ENCODE measurements at places on chromosomes 5 and 9.

GRCh38 chr9:15697446-15697851, 144.6 kb downstream of the CCDC171 start:
- no peak for ATAC-seq

DNA sequence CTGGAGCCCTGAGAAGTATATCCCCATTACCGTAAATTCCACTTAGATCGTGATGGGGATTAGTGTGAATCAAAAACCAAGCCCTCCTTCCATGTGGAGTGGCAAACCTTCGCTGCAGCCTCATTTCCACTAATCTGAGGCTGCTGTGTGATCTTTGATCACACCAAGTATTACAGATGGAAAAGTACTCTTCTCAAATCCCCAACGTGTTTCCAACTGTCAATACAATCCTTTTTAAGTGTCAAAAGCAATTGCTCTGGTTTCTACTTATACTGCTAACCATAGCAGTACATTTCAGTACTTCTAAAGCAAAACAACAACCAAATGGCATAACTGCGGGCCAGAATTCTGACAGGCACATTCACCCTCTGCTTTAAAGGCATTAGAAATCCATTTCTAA, 307.7 kb upstream of the ADAMTS16 start:
- ATAC-seq: no peak

- ATAC-seq: no peak
These were observed 23.9 kb upstream of the TERT start for GRCh38 chr5:1318659-1319251.

- ATAC-seq: peak; percentile 38
These were observed 161.6 kb downstream of the BNC2 start for GRCh38 chr9:16708656-16709435.

- no peak for ATAC-seq
These were observed 38.6 kb downstream of the SH3RF2 start for GRCh38 chr5:145975001-145975360.

GRCh38 chr5:5576744-5577143, 154.3 kb downstream of the ICE1 start:
- ATAC-seq: no peak

GRCh38 chr9:98488571-98489312, 220.0 kb downstream of the GABBR2 start:
- peak; percentile 94 for ATAC-seq

DNA sequence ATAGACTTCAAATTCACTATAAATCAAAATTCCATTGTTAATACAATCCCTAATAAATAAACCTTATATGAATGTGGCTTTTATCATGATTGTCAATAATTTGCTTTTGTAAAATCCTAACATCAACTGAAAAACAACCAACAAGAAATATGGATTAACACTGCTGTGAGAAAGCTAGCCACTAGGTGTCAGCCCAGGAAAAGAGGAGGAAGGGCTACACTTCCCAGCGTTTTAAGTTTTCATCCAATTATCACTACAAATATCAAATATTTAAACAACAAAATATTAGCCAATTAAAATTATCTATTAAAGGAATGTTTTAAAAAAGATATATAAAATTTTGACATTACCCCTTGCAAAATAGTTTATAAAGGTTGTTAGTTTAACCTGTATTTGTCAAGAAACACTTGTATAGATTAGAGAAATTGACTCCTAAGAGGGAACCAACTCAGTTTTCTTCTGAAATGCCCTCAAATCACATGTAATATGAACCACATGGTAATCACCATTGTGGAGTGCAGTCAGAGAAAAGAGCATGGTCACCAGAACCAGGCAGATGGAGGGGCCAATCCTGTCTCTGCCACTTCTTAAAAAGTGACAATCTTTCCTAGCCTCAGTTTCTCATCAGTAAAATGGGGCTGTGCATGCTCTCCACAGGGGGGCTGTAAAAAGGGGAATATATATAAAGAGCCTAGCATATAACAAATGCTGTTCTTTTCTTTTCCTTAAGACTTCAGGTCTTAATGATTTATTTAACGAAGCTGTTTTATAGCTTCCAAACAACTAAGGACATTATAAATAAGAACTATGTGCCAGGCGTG, 188.2 kb downstream of the CRB2 start:
- ATAC-seq: peak; percentile 41

DNA sequence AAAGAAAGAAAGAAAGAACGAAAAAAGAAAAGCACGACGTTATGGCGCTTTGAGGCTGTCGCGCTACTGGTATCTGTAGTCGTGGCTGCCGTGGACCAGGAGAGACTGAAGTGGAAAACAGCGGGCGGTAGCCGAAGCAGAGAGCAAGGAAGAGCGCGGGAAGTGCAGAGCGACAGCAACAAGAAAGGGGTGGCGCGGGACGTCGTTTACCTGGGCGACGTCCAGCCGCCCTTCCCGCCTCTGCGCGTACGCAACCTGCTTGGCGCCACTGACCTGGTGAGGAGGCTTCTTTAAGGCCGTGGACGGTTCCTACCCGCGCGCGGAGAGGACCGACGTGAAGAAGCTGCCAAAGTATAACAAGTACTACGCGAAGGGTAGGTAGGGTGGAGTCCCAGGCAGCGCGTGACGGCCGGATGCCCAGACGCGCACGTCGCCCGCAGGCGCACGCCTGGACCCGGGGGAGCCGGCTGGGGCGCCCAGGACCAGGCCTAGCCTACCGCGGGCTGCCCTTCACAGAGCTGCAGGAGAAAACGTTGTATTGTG, 15.4 kb downstream of the CCL28 start:
- ATAC-seq: peak; percentile 88

GRCh38 chr5:156587012-156587411, 260.0 kb downstream of the SGCD start:
- ATAC-seq: no peak

- ATAC-seq: no peak
These were observed 284.7 kb downstream of the SMARCA2 start for GRCh38 chr9:2299843-2300205.

- ATAC-seq: no peak
These were observed 98.2 kb downstream of the CETN3 start for GRCh38 chr5:90311401-90311800.

- no peak for ATAC-seq
These were observed 318.0 kb downstream of the ACTL7B start for GRCh38 chr9:108537756-108538155.

DNA sequence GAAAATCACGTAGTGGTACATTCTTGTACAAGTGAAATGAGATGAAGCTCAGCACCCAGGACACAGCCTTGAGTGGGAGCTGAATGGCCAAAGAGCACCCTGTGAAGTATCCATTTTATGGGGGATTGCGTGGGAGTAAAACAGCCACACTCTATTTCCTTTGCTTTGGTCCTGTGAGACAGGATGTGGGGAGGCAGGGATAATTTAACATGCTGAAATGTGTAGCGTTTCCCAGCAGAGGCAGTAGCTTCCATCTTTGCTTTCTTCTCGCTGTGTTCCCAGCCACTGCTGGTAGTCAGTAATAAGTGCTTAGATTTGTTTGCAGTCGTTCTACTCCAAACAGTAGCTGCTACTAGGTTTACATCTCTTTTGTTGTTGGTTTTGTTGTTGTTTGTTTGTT, 4.4 kb downstream of the IL31RA start:
- no peak for ATAC-seq

DNA sequence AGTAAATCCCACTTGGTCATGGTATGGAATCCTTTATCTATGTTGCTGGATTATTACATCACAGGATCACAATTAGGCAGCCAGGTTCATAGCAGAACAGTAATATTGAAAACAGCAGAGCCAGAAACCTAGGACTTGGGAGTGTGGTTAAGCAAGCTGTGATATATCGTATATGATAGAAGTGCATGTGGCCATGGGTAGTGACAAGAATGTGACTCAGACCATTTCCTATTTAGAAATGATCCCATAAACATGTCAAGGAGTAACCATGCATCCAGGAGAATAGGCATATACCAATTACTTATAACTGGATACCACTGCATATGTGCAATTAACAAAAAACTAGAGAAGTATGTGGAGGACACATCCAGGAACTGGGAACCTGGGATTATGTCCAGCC, 31.2 kb downstream of the AMBP start:
- peak; percentile 24 for ATAC-seq

DNA sequence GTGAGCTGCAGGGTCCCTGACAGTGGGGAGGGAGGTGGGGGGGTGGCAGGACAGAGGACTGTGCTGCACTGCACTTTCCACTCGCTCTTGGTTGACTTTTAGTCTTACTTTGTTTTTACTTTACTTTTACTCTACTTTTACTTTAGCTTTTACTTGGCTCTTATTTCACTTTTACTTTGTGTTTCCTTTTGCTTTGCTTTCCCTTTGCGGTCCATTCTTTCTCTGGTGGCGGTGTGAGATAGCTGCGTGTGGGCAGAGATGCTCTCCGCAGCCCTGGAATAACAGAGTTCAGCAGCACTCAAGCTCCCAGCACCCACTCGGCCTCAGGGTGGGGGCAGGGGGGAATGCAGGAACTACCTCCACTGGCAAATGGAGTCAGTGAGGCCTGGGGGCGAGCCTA, 4.7 kb downstream of the AK8 start:
- no peak for ATAC-seq

DNA sequence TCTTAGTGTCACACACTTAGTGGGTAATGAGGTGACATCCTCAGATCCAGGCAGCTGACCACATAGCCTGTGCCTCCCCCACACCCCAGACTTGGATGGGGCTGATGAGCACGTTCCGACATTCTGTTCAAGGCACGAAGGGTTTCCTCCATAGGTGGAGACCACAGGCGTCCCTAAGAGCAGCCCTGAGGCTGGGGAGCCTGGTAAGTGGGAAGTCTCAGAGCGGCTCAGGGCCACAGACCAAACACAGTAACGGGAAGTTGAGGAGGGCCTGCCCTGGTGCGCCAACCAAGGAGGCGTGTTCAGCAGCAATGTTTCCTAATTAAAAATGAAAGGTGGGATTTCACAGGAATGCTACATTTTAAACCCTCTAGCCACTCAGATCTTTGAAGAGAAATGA, 102.3 kb upstream of the PHYKPL start:
- no peak for ATAC-seq

DNA sequence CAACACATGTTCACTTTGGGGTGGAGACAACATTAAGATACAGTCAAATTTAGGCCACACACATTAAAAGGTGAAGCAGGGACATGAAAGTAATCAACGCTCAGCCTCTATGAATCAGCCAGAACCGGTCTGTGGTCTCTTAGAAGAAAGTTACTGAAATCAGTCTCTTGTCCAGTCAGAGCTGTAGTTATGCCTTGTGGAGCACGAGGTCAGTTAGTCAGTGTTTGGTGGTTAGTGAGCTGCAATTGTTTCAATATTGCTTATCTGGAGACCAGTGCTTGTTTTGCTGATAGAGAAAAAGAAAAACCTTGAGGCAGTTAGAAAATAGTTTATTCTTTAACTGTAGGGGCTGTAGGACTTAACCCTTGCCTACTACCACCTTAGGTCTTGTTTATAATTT, 157.8 kb upstream of the RASEF start:
- ATAC-seq: peak; percentile 38

- ATAC-seq: no peak
These were observed 9.1 kb upstream of the DAB2 start for GRCh38 chr5:39433848-39434247.

DNA sequence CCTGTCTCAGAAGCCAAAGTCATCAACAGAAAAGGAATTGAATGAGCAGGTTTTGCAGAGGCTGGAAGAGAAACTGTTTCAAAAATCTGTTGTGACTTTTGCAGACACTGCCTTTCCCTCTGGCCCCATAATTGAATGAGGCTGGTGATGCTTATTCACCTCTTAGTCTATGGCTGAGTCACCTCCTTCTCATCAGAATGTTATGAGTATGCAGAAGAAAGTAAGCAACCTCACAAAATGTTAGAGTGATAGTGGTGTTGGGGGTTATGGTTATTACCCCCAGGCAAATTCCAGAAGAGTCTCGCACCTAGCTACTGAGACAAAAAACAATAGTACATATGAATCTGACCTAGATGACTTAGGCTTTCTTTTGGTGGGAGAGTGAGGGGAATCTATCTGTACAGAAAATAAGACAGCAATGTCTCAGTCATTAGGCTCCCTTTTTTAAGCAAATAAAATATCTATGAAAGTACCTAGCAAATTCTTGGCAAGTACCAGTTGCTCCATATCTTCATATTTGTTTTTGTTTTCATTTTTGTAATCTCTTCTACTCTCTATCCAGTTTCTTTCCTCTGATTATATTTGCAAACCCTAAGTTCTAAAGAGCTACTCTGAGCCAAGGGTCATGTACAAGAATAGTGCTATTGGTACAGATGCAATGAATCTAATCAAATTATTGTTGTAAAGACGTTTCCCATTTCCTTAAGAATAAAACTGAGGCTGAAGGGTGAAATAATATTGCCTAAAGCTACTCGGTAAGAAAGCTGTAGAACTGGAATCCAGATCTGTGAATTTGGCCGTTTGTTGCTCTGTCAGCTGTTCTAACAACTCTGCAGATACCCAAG, 498.1 kb upstream of the TNC start:
- peak; percentile 79 for ATAC-seq

DNA sequence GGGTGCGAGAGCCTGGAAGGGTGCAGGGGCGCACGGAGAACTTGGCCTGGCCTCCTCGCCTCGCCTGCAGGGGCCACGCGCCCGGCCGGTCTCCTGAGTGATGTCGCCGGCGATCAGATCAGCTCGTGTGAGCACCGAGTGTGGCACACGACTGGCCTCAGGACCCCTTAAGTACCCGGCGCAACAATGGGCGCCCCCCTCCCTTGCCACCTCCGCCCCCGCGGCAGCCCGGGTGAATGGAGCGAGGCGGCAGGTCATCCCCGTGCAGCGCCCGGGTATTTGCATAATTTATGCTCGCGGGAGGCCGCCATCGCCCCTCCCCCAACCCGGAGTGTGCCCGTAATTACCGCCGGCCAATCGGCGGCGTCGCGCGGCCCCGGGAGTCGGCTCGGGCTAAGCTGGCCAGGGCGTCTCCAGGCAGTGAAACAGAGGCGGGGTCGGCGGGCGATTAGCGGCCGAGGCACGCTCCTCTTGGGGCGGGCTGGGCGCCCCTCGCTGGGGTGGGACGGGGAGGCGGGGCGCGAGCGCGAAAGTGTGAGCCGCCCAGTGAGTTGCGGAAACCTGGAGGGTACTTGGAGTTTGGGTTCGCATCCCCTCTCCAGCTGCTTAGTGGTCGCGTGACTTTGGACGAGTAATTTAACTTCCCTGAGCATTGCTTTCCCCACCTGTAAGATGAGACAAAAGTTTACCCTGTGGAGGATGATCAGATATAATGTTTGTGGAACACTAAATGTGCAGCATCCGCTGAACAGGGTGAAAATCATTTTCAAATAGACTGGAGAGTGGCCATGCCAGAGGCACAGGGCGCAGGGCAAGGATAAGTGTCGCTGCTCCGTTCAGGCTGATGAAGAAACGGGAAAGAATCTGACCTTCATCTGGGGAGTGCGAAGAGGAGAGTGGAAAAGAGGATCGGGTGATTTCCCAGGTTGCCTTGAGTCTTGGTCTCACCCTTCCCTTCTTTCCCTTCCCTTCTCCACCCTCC, at the start of gene NEUROG1:
Gene NEUROG1 (minus strand): TSS at position 145 of the 982 bp plus-strand sequence. CDS start 274 bp downstream, outside the sequence.
- ATAC-seq: peak; percentile 93

DNA sequence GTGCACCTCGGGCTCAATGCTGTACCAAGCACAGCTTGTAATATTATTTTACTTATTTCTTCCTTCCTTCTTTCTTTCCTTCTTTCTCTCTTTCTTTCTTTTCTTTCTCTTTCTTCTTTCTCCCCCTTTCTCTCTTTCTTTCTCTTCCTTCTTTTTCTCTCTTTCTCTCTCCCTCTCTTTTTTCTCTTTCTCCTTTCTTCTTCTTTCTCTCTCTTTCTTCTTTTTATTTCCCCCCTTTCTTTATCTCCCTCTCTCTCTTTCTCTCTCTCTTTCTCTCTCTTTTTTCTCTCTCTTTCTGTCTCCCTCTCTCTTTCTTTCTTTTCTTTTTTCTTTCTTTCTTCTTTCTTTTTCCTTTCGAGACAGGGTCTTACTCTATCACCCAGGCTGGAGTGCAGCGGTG, 32.7 kb upstream of the GNE start:
- no peak for ATAC-seq

- ATAC-seq: no peak
These were observed 70.9 kb downstream of the SPRY4 start for GRCh38 chr5:142253938-142254337.

- no peak for ATAC-seq
These were observed 49.6 kb upstream of the MEF2C start for GRCh38 chr5:88932541-88932940.

Data from motor neuron (in vitro differentiated cells).